ENCODE measurements at places on chromosomes 16 and 17. TPM values are rescaled to one million over a fixed set of nuclear protein-coding genes. Genes with fewer than 3 reads are reported as not detected.

STH gene
- total RNA-seq: not detected

PPM1E gene
- total RNA-seq: 2.2 TPM

DNA sequence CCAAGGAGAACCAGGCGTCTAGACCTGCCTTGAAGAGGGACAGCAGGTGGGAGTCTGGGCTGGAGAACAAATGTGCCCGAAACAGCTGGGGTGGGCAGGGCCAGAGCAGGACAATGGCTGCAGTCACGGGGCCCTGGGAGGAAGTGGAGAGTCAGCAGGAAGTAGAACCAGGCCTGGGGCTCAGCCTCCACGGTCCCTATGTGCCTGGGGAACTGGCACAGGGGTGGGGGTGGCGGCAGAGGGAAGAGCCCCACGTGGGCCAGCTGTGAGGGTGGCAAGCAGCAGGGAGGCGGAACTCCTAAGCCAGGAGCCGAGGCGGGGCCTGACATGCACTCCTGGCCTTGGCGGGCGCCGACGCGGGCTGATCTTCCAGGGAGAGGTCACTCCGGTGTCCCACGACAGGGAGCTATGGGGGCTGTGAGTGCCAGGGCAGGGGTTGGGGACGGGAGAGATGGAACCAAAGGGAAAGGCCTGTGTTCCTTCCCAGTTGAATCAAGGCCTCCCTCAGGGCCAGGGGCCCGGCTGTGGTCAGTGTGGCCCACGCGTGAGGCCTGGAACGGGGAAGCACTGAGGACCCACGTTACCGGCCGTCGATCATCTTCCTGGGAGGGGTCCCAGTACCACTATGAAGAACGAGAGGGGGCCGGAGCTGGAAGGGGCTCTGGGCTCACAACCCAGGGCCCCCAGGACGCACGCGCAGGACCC lies 42.7 kb downstream of the TIMM22 start:
- peak; percentile 58 for DNase-seq

GRCh38 chr16:25317732-25318316 lies 60.2 kb upstream of the ZKSCAN2 start:
- DNase-seq: no peak

DNA sequence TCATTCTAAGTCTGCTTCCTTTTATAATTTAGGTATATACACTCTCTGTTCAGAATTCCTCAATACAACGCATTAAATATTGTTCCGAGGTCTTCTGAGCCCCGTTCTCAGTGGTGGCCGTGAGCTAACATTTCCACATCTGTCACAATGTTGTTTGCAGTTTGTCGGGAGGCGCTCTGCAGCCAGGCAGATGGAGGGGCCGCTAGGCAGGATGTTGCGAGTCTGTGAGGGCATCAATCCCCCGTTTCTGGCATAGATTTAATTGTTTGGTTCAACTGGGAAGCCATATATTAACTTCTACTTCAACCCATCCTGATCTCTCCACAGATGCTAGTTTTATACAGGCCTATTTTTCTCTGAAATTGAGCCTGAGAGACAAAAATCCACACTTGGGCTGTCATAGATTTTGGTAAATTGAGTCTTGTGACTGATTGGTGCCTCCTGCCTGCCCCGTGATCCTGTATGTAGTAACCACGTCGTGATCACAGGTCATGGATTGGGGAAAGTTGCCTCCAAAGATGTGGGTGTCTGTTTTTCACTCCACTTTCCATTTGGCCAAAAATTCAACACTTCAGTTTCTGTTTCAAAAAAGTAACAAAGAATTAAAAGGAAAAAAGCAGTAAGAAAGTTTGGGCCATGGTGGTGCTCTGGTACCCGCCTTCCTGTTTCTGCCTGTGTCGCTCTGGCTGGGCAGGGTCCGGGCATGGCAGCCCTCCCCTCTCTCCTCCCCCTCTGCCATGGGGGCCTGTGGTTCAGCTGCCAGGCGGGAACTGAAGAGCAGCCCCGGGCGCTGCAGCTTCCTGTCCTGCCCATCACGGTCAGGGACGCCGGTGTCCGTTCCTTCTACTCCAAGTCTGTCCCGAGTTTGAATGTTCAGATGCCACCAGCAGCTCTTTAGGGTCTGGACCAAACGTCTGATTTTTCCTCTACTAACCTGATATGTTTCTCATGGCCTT lies 41.5 kb downstream of the RPTOR start:
- DNase-seq: no peak

DNA sequence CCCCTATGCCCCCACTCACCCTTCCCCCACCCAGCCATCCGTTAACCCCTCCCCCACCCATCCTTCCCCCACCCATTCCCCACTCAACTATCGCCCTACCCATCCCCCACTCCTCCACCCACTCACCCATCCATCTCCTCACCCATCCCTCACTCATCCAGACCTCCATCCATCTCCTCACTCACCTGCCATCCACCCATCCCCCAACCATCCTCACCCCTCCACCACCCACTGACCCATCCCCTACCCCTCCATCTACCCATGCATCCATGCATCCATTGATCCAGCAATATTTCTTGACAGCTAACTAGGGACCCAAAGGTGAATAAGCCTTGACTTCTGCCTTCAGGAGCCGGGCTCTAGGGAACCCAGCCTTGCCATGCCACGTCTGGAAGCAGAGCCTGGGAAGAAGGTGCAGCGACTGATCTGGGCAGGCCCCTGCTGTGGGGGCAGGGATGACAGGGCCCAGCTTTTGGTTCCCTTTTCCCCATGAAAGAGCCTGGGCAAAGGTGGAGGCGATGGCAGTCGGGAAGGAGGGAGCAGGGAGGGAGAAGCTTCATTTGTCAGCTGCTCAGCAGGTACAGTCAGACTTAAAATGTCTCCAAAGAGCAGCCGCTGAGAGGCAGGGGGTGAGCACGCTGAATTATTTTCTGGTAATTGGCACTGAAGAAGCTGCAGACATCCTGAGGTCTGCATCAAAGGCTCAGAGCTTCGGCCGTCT lies 23.1 kb upstream of the DOC2B start:
- no peak for DNase-seq

DNA sequence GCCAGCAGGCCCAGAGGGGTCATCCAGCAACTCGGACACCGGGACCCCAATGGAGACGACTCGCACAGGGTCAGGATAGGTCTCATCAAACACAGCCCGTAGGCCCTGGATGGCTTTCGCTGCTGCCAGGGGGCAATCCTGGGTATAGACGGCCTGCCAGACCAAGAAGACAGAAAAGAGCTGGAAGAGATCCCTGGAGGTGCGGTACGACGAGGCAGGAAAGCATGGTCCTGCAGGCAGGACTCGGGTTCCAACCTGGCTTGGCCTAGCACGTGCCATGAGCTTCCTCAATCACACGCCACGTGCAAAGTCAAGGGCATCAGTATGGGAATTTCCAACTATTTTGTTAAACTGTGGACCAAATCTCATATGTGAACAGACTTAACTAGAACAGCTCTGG lies 6.3 kb upstream of the EXOSC6 start:
- peak; percentile 71 for DNase-seq

DNA sequence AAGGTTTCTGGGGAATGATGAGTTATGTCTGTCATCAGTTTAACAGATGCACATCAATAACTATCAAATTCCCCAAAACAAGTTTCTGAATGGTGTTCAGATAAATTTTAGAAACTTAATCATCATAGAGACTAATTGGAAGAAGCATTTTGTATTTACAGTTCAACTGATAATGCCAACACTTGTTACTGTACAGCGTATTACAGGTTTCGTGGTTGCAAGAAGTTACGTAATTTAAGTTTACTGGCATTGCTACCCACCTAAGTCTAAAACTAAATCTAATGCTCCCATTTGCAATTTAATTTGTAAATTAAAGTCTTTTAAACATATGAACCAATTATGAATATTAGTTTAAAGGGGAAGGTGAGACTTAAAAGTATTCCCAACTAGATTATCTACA lies 3.0 kb downstream of the SRSF1 start:
- no peak for DNase-seq

Measured in chondrocyte (in vitro differentiated cells).